ENCODE measurements at places on chromosomes 16 and 17.

DNA sequence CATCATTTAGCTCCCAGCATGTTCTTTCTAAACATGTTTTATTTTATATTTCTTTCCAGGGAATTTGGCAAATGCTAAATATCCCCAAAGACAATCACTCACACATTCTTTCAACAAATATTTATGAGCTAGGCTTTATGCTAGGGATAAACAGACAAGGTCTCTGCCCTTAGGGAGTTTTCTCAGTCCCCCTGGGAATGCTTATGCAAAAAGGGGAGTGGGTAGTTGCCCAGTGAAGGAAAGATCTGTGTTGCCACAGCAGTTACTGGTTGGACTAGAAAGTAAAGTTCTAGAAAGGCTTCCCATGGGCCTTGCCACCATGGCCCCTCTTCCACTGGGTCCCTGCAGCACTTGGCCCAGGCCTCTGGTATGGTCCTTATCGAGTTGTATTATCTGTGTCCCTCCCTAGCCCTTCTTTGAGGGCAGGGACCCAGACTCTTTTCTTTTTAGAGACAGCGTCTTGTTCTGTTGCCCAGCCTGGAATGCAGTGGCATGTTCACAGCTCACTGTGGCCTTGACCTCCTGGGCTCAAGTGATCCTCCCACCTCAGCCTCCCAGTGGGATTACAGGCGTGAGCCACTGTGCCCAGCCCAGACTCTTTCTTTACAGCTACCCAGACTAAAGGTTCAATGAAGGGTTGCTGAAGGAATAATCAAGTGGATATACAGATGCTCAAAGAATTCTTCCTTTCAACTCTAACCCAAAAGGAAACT, 78.0 kb downstream of the YPEL2 start:
- DNase-seq, result no peak

GRCh38 chr16:4354512-4355409, 3.6 kb upstream of the PAM16 start:
- DNase-seq, result no peak

DNA sequence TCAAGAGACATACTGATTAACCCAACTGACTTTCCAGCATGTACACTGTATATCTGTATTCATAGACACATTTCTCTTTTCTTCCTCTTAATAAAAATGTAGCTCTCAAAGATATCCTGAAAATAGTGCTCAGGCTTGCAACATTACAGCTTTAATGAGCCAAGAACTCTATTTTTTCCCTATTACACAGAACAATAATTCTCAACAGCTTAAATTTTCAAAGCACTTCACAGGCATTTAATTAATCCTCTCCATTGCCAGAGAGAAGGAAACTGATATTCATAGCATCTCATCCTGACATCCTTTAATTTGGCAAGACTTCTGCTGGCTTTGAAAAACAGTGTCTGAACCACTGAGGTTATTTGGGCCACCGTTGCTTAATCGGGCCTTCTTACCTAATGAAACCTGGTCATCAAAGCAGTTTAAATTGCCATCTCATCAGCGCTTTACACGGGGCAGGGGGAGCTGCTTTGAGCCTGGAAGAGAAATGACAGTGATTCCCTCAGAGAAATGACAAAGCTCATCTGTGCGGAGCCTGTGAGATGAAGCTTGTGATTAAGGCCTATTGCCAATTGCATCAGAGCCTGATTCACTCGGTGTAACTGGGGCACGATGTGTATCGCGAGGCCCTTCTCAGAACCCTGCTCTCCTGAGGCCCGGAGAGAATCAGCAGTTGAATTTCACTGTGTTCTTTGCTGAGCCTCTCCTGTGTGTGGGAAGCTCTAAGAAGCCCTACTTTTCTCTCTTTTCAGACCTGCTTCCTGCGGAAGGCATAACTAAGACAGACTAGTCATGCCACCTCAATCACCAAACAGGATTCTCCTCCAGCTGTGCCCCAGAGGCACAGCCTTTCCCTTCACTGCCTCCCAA, 8.5 kb upstream of the SIAH1 start:
- no peak for DNase-seq

GRCh38 chr17:56230660-56231059, 77.4 kb downstream of the ANKFN1 start:
- DNase-seq, result no peak

DNA sequence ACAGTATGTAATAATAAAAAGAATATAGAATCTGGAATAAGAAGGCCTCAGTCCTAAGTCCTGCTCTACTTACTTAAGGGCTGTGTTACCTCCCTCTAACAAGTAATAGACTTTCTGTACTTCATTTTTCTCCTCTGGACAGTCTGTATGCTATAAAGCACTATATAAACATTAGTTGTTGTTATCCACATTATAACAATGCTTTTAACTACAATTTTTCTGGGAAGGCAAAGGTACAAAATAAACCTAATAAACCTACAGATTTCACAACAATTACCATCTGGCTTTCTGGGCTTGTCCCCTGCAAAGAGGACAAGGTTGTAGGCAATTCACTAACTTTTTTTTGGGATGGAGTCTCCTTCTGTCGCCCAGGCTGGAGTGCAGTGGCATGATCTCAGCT, 32.7 kb downstream of the RFFL start:
- DNase-seq, result no peak

DNA sequence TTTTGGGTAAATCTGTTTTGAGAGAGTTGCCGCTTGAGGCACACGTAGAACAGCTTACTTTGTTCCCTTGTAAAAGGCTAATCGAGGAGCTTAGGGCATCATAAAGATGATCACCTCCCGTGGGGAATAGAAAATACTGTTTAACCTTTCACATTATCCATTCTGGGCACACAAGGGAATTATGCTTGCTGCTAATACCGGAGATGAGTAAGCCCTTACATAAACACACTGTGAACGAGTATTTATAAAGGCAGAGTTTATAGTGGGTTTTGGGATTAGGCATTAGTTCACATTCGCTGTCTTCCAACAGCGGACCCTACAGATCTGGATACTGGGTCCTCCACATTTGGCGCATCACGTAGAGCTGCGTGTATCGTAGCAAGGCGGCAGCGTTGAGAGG, 51.2 kb upstream of the CNTNAP4 start:
- no peak for DNase-seq

- DNase-seq, result no peak
Measured at GRCh38 chr16:73060892-73061490, 13.1 kb upstream of the ZFHX3 start.

GRCh38 chr17:72446525-72447250, 325.9 kb downstream of the SOX9 start:
- DNase-seq, result no peak

- no peak for DNase-seq
Measured at GRCh38 chr17:385836-386140, 33.2 kb upstream of the RPH3AL start.

DNA sequence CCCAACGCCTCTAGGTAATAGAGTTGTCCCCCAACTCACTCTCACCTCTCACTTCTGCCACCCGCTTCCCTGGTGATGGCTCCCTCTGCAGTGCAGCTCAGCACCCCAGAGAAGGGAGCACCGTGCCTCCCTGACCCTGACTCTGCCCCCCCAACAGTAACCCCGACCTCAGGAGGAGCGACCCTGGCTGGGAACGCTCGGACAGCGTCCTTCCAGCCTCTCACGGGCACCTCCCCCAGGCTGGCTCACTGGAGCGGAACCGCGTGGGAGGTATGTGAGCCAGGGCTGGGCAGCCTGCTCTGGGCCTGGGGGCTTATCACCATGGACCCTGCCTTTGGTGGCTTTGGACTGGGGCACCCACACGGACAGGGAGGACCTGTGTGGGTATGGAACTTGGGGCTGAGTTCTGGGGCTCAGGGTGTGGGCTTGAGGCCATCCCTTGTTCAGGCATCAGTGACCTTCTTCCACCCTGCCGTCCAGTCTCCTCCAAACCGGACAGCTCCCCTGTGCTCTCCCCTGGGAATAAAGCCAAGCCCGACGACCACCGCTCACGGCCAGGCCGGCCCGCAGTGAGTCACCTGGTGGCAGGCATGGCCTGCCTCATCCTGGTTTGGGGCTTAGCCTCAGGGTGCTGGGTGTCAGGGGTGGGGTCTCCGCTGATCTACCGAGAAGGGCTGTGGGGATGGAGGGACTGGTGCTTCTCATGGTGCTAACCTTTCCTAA, 6.7 kb upstream of the C17orf107 start:
- no peak for DNase-seq

DNA sequence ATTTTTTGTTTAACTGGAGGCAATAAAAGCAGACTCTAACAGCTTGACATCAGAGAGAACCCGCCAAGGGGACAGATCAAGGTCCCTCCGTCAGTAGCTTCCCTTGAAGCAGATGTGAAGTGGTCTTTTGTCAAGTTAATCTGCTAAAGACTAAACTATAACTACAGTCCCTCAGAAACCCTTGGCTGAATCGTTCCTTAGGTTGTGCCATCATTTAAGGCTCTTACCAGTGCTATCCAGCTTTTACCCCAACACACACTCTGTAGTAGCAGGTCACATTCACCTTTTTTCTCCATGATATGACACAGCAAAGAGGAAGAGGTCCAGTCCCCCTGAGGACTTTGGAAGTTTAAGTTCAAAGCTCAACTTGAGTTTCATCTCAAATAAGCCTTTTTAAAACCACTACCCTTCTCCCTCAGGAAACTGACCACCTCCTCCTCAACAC, 49.7 kb downstream of the ERN1 start:
- no peak for DNase-seq

DNA sequence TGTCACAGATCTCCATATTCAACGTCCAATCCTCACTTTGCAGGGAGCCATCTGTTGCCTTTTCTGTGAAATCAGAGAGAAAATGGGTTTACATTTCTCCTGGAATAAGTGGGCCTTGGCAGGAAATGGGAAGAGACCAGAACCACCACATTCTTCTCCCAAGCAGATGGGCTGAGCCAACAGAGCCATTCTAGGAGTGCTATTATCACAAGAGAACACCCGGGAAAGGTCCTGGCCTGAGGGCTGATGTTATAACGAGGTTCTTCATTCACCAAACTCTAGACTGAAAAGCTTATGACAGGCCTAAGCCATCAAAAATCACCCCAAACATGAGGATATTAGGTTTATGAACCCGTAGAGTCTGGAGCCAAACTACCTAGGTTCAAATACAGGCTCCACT, 64.7 kb downstream of the TOM1L2 start:
- DNase-seq, result no peak

- no peak for DNase-seq
Measured at GRCh38 chr17:62950067-62950466, 16.0 kb upstream of the TANC2 start.

DNA sequence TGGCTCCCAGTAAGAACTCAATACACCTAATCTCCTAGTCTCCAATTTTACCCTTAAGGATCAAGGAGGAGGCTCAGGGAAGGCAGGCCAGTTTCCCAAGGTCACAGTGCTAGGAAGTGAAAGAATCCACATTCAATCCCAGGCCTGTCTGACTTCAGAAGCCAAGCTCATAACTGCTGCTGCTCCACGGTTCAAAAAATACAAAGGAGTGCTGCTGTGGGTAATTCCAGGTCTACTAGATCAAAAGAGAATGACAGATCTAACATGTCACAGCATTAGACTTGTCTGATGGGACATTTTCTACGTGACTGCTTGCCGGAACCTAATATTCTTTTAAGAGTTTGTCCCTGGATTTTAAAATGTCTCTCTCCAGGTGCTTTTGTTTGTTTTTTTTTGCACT, 48.8 kb upstream of the IRX6 start:
- no peak for DNase-seq

DNA sequence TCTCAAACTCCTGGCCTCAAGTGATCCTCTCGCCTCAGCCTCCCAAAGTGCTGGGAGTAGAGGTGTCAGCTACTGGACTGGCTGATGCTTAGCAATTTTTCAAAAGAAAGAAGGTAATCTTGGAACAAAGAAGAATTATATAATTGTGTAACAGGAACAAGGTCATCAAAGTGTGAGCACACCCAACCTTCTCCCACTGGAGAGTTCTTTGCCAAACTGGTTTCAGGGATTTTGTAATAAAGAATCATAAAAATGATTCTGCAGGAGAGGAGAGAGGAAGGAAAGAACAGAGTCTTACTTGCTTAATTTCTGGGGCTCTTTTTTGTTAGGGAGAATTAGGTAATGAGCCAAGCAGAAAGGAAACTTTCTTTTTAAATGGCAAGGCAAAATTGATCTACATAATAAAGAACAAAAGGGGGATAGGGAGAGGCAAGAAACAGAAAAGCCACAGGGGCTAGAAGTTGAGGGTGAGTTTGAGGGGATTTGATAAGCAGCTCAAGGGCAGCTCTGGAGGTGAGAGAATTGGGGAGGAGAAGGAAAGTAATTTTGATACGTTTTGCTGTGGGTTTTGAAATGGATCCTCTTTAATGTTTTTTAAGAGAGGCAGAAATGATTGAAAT, 21.3 kb downstream of the CHD9NB start:
- no peak for DNase-seq

DNA sequence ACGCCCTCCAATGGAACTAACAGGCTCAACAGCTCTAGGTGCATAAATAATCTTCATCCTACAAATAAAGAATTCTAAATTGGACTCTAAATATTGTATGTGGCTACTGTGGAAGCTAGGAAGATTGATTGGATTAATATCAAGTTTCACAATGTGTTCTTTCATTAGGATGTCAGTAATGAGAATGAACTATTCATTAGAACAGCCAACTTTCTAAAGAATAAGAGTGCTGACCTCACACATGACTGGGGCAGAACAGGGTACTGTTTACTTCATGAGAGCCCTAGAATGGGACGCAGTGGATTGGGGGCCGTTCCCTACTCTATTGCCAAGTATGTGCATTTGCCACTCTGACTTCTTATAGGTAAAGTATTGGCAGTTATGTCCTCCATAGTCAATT, 528.2 kb upstream of the RBFOX1 start:
- no peak for DNase-seq

- no peak for DNase-seq
Measured at GRCh38 chr17:74244548-74244947, 29.5 kb upstream of the DNAI2 start.

DNA sequence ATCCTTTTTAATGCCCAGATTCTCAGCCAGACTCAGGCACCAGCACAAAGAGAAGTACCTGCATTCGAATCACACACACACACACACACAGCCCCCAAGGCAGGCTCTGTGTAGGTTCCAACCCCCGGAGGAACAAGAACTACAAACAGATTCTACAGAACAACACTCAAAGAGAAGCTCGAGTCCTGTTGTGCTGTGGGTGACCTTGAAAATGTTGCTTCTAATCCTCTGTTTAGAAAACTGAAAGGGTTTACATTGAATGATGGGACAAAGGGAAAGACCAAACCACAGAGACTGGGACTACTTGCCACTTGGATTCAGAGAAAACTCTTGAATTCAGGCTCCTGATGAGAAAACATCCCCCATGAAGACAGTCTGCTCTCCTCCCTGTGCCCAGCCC, 568.8 kb upstream of the C16orf82 start:
- no peak for DNase-seq
